ENCODE measurements at places on chromosomes 4 and X.
A peak's percentile ranks its signal among the peaks of the same experiment; 100 is the strongest.

GRCh38 chrX:100829730-100830129, 9.5 kb downstream of the CSTF2 start:
- DNase-seq: no peak

GRCh38 chr4:36609661-36610060, 328.2 kb downstream of the DTHD1 start:
- DNase-seq: no peak

- no peak for DNase-seq
Observed at GRCh38 chr4:88802585-88803286, 105.1 kb upstream of the NAP1L5 start.

DNA sequence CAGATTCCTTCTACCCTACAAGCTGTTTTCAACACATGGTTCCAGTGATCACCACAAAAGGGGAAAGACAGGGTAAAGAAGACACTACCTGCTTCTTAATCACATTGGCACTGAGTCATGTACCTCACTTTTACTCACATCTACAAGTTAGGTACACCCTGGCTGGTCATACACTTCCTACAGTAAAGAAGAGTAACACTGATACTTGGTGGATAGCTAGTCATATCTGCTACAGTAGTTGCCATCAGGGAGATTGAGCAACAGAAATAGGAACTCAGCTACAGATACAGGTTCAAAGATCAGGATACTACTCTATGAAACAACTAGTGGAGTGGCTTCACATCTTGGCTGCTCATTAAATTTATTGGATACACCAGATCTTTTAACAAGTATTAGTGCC, 105.4 kb upstream of the DIAPH2 start:
- no peak for DNase-seq

- DNase-seq: no peak
Observed at GRCh38 chr4:136103616-136104015, 1428.7 kb downstream of the PCDH18 start.

- no peak for DNase-seq
Observed at GRCh38 chrX:24377911-24378468, 17.6 kb downstream of the SUPT20HL1 start.

- DNase-seq: no peak
Observed at GRCh38 chrX:123171781-123172180, 12.3 kb upstream of the GRIA3 start.

GRCh38 chr4:106762666-106763443, 273.3 kb downstream of the DKK2 start:
- DNase-seq: no peak

DNA sequence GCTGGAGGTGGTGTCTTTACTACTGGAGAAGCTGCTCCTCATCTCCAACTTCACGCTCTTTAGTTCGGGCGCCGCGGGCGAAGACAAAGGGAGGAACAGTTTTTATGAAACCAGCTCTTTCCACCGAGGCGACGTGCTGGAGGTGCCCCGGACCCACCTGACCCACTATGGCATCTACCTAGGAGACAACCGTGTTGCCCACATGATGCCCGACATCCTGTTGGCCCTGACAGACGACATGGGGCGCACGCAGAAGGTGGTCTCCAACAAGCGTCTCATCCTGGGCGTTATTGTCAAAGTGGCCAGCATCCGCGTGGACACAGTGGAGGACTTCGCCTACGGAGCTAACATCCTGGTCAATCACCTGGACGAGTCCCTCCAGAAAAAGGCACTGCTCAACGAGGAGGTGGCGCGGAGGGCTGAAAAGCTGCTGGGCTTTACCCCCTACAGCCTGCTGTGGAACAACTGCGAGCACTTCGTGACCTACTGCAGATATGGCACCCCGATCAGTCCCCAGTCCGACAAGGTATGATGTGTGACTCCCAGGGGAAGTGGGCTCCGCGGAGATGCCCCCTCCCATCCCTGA, 634 bp downstream of the LRAT start:
- DNase-seq: no peak

- DNase-seq: no peak
Observed at GRCh38 chr4:113385281-113385899, 335.9 kb downstream of the ANK2 start.

DNA sequence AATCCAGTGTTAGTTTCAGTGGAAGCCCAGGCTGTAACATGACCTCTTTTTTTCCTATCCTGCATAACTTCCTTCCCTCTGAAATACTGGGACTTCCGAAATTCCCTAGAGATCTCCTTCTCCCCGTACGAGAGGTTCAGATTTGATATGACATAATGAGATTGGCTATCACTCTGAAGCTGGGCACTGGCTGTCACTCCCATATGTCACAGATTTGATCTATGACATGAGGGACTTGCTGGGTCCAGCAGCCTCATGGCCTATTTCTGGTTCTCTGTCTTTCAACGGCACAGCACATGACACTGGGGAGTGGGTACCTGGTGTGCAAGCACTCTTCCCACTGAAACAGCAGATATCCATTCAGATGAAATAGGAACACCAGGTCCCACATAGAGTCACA, 36.7 kb downstream of the PF4 start:
- no peak for DNase-seq

GRCh38 chr4:177484613-177485021, 42.4 kb upstream of the AGA start:
- DNase-seq: no peak

DNA sequence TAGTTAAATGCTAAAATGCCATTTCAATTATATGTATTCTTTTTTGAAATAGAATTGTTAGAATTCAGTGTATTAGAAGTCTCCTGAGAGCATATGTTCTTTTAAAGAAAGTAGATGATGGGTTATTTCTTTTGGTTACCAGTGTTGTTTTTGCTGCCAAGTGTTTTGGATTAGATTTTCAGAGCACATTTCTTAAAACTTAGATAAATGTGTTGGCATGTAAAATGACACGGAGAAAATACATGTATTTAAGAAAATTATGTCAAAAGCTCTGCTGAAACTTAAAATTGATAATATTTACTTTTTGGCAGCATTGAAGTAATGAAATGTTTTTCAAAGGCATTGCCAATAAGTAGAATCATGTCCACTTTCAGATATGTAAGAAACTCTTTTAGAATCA, 379.7 kb downstream of the ADGRL3 start:
- DNase-seq: no peak

DNA sequence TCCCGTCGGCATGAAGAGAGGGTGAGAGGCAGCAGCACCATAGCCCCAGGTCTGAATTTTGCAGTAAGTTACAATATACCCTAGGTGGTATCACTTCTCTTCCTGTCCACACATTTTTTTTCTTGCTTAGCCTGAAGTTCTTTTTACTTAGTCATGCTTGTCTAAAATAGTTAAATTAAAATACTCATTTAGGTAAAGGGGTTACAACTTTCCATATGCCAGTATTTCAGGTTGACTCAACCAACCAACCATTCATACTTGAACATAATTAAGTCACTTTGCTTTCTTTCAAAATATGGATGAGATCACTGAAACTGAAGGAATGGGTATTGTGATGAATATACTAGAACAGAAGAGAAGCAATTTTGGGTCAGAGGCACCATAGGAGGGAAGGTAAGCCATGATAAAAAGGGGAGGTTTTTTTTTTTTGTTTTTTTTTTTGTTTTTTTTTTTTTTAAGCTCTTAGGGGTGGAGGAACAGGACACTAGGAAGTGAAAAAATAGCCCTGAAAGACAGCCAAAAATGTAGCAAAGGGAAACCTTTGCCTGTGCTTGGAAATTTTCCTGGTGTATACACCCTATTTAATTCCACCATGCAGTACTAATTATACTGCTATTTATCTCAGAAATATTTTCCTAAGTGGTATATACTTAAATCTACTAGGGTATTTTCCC, 41.8 kb downstream of the RPS6KA3 start:
- no peak for DNase-seq

- DNase-seq: no peak
Observed at GRCh38 chr4:158201322-158201721, 9.0 kb upstream of the TMEM144 start.

GRCh38 chrX:151396042-151396824, 773 bp upstream of the VMA21 start:
- peak; percentile 0 for DNase-seq

- DNase-seq: no peak
Observed at GRCh38 chr4:118284169-118284568, 68.6 kb downstream of the PRSS12 start.

- DNase-seq: no peak
Observed at GRCh38 chrX:119475389-119476101, 7.3 kb downstream of the SLC25A5 start.

GRCh38 chr4:89316211-89316610, 8.6 kb upstream of the GPRIN3 start:
- DNase-seq: no peak

DNA sequence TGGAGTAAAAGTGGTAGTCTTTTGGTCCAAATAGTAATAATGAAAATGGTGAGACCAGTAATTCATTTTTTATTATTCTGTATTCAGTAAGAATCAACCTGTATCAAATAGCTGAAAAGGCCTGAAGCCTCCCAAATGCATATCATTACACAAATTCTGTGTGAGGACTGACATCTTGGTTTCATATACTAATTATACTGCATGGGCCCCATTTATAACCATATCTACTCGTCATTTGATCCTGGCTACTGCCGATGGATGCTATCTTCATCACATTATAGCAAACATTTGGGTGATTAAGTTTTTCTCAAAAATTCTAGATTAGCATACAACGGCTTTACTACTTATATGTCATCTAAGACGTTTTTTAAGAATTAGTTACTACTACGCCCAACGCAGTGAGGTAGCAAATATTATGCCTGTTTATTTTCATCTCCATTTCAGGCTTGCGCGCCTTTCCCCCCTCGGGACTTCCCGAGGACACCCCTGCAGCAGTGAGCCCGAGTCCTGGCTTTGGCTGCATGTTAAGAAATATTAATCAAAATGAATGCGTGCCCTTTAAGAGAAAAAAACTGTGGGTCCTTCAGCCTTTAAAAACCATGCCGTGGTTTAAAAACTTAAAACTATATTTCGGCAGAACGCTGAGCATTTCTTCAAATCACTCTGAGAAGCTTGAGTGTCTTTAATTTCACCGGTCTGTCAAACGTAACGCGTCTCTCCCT, 814 bp upstream of the MMAA start:
- no peak for DNase-seq

DNA sequence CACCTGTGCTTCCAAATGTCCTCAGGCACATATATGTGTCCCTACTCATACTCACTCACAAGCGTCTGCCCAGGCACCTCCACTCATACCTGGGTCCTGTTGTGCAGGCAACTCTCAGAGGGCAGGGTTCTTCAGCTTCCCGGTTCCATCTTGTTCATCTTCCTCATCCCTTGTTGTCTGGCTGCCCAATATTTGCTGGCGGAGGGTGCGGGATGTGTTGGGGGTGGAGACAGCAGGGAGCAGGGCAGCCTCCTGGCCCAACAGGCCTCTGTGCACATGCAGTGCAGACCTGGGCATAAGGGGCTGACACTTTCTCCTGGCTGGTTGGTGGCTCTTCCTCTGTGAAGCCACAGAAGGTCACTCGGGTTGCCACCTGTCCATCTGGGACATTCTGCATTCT, 32.1 kb downstream of the NBDY start:
- DNase-seq: no peak

DNA sequence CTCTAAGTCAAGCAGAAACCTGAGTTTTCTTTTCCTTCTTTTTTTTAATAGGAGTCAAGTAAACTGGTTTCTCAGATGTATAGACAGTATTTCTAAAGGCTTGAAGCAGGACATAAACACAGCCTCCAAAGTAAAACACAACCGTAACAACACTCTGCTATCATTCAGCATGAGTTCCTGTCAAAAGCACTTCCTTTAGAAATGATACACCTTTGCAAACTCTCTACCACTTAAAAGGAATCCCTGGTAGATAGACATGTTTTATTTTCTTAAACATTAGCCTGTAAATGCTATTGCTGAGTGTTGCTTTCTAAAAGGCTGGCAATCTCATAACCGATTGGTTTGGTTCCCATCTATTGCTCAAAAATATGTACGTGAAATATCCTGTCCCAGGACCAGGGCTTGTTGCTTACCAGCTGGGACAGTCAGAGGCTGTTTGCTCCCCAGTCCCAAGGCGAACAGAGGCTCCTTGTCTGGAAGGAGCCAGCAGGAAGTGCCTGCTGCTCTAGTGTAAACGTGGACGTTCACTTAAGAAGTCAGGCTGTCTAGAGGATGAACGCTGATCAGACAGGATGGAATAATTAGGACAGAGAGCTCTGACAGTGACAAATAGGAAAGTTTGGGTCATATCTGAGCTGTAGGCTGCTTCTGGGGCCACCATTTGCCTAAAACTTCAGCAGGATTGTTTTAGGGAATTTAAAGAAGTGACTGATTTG, 173.9 kb upstream of the KLF3 start:
- DNase-seq: no peak

DNA sequence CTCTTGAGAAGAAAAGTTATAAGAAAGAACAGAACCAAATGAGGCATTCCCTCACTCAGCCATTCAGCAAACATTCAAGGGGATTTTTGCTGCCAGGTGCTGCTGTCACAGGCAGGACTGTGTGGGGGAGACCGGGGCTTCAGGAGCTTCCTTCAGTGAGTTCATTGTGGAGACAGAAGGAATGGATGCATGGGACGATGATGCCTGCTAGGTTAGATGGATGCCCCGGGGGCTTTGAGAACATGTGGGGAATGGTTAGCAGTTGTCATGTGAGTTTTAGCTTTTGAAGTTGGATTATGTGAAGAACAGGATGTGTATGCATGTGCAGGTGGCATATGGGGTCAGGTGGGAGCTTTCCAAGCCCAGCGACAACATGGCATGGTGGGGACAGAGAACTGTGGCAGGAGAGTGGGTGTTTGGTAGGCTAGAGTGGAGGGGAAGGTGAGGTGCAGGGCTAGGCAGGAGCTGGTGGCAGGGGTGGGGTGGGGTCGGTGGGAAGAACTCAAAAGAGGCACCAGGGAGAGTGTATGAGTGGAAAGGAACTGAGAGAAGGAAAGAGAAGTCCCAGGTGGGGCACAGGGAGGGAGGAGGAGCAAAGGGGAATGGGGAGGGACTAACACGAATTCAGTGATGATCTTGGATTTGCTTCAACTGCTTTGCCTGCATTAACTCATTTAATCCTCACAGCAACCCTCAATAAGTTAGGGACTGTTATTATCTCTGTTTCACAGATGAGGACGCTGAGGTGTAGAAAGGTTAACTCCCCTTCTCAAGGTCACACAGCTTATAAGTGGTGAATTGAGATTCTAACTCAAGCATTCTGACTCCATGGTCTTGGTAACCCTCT, 8.4 kb downstream of the DCUN1D4 start:
- DNase-seq: no peak

DNA sequence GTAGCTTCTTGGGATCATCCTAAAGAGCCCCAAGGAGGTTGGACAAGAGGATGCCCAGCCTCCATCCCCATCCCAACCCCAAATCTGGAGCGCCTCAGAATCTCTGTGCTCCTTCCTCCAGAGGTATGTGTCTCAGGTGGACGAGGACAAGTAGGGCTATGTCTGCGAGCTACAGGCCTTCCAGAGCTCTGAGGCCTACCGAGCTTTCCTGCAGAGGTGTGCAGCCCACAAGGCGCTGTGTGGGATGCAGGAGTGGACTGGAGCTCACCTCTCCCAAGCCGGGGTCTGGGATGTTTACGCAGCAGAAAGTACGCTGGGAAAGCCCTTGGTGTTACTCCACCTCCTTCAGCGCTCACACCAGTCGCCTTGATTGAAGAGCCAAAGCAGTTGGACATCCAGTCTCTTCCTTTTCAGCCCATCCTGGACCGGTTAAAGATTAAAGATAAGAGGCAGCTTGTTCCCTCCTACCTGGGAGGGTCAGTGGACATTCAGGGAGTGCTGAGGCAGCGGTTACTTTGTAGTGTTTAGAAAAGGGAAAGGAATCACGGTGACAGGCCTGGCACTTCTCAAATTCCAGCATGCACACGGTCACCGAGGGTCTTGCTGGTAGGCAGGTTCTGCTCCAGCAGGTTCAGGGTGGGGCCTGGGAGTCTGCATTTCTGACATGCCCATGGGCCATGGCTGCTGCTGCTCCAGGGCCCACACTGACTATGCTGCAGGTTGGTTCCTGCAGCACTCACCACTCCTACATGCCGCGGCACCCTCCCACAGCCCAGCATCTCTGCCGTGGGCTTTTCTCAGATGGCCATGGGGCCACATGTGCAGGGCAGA, 29.5 kb upstream of the JAKMIP1 start:
- DNase-seq: no peak

All from activated CD4-positive, CD25-positive, alpha-beta regulatory T cell treated with anti-CD3 and anti-CD28 coated beads, Interleukin-2, amount 50 U/mL, for 16 hours (primary cell).